Stomach (tissue), 19 donors: ENCODE measurements at places on chromosomes 4 and X. TPM values are rescaled to one million over a fixed set of nuclear protein-coding genes. Genes with fewer than 3 reads are reported as not detected.

Gene CCDC160
- total RNA-seq, result not detected

Gene LPAR4
- total RNA-seq, result 5.9 TPM

DNA sequence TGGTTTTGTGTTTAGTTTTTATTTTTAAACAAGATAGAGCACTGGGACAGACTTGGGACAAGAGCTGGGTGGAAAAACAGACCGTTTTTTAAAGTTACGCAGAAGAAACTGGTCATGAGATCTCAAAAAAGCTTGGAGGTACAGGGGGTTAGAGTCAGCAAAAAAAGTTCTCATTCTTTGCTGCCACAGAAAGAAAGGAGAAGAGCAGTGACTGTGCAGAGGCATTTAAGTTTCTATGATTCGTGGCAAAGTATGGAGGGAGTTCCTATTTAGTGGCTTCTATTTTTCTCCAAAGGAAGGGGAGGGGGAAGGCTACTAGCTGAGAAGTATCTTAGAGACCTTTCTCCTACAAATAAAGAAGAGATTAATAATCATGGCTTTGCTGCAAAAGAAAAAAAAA, 68.3 kb downstream of the MANBA start:
- no peak for DNase-seq
- H3K27ac ChIP-seq, result no peak overlapping the region
- H3K36me3 ChIP-seq, result peaks cover 35% of the 10 kb centered on the region

Gene STK32B
- 4.3 TPM for total RNA-seq

- no peak for DNase-seq
- H3K36me3 ChIP-seq, result peaks cover 70% of the 10 kb centered on the region
- no peaks in the 10 kb centered on the region for H3K4me1 ChIP-seq
- no peak overlapping the region for H3K4me3 ChIP-seq
- no peaks in the 10 kb centered on the region for H3K27me3 ChIP-seq
Observed at GRCh38 chr4:39883646-39884045, 94.1 kb downstream of the PDS5A start.

DNA sequence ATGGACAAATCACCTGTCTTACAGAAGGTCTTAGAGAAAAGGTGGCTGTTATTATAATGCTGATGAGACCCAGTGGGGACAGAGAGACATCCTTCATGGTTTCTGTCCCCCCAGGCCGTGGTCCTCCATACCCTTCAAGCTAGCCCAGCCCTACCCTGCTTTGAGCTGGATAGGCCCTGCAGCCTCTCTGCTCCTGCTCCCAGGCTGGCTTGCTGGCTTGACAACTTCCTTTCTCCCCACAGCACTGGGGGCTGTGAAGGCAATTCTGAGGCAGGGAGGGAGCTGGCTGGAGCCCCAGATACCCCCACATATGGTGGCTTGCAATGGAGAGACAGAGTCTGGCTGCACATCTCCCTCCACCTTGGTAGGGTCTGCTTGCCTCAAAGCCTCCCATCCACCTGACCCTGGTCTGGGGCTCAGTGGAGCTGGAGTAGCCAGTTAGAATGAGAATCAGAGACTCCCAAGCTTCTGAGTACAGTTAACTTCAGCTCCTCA, 118.2 kb downstream of the PJA1 start:
- H3K4me3 ChIP-seq, result no peak overlapping the region
- H3K4me1 ChIP-seq, result no peaks in the 10 kb centered on the region
- H3K27ac ChIP-seq, result no peak overlapping the region
- no peaks in the 10 kb centered on the region for H3K36me3 ChIP-seq

Gene DCLK2
- 3.6 TPM for total RNA-seq

Gene FAM236C
- total RNA-seq, result not detected

DNA sequence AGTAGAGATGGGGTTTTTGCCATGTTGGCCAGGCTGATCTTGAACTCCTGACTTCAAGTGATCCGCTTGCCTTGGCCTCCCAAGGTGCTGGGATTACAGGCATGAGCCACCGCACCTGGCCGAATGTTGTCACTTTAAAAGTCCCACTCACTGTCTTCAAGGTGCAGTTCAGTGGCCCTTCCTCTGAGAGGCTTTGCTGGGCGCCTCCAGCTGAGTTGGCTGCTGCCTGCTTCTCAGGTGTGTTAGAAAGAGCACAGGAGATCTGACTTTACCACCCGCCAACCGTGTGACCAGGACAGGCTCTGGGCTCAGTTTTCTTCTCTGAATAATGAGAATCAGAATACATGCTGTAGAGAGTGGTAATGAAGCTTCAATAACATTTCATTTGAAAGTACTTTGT, 207.4 kb downstream of the CEP135 start:
- no peaks in the 10 kb centered on the region for H3K36me3 ChIP-seq
- no peak overlapping the region for H3K4me3 ChIP-seq
- no peak for DNase-seq
- no peaks in the 10 kb centered on the region for H3K27me3 ChIP-seq

- DNase-seq, result no peak
- no peaks in the 10 kb centered on the region for H3K36me3 ChIP-seq
- no peak overlapping the region for H3K4me3 ChIP-seq
- no peaks in the 10 kb centered on the region for H3K27me3 ChIP-seq
- H3K27ac ChIP-seq, result no peak overlapping the region
Observed at GRCh38 chr4:90122355-90122748, 4.8 kb upstream of the CCSER1 start.

DNA sequence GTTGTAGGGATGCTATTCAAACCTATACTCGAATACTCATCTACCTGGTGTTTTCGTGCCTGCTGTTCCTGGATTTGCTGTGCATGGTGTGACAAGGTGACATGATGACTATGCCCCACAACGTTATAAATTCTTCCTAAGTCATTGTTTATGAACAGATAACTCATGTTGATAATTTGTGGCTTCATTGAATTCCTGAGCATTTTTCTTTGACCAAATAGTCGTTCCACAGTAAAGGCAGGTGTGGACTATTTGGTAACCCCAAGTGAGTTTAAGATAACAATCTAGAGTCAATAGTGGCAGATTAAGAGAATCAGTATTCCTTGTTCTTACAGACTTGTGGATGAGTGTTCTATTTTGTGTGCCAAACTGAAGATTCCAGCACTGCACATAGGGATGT, 59.9 kb downstream of the SNX25 start:
- no peaks in the 10 kb centered on the region for H3K4me1 ChIP-seq
- H3K27me3 ChIP-seq, result no peaks in the 10 kb centered on the region
- H3K27ac ChIP-seq, result no peak overlapping the region
- DNase-seq, result no peak

Gene ZNF157
- not detected for total RNA-seq

Gene INPP4B
- total RNA-seq, result 40.2 TPM

- no peaks in the 10 kb centered on the region for H3K36me3 ChIP-seq
- H3K27ac ChIP-seq, result no peak overlapping the region
- DNase-seq, result no peak
- H3K27me3 ChIP-seq, result no peaks in the 10 kb centered on the region
Observed at GRCh38 chr4:75867130-75867529, 35.1 kb downstream of the PPEF2 start.

- H3K4me1 ChIP-seq, result peaks cover 10% of the 10 kb centered on the region
- H3K4me3 ChIP-seq, result no peak overlapping the region
- peak; percentile 4 for DNase-seq
- H3K36me3 ChIP-seq, result no peaks in the 10 kb centered on the region
Observed at GRCh38 chr4:124904723-124905388, 192.3 kb upstream of the ANKRD50 start.

DNA sequence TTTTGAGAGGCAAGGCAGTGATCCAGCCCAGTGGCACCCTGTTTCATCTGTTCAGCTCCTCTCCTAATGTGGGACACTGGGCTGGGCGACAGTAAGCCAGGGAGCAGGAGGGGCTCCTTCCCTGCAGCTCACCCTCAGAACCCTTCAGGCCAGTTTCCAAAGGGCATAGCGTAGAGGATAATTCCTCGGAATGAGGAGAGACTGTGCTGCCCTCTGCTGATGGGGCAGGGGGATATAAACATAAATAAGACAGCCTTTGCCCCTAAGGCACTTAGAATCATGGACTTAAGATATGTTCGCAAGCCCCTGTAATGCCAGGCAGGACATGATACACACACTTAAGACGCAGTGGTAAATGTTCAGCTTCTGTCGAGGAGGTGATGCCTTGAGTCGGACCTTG, 27.9 kb upstream of the ZNF185 start:
- no peaks in the 10 kb centered on the region for H3K27me3 ChIP-seq
- H3K4me1 ChIP-seq, result no peaks in the 10 kb centered on the region
- no peak overlapping the region for H3K4me3 ChIP-seq
- DNase-seq, result no peak
- no peak overlapping the region for H3K27ac ChIP-seq
- H3K36me3 ChIP-seq, result peaks cover 58% of the 10 kb centered on the region

DNA sequence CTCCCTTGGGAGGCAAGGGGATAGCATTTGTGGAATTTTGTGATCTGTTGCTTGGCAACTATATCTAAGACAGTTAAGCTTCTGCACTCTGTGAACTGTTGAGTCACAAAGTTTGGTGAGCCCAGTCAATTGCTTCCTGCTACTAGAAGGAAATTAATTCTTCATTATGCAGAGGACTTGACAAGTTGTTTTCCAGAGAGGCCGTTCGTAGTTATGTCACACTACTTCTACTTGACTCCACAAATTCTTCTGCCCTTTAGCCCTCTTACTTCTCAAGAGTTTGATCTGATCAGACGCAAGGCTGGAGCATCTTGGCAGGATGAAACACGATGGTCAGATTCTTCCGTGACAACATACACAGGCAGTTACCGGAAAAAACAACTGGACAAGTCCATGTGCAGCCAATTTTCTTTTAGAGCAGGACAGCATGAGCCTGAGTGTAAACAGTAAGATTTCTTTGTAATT, at the start of gene C4orf51:
Gene C4orf51 (plus strand): TSS at position 156 of the 465 bp plus-strand sequence. CDS start 58 bp downstream, at position 214.
- DNase-seq, result no peak
- H3K36me3 ChIP-seq, result no peaks in the 10 kb centered on the region
- peaks cover 17% of the 10 kb centered on the region for H3K4me1 ChIP-seq

DNA sequence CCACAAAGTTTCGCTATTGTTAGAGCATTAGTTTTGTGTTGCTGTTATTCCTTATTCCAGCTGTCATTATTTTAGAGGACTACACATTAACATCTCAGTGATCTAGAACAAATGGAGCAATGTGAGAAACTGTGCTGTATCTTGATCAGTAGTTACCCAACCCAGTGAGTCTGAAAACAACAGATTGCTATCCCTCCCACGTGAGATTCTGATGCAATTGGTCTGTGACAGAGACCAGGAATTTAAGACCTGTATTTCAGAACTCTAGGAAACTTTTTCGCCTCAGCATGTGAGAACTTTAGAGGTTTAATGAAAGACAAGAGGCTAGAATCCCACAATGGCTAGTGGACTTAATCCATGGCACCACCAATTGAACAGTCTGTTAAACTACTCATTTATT, 35.7 kb upstream of the CDS1 start:
- DNase-seq, result no peak
- H3K36me3 ChIP-seq, result no peaks in the 10 kb centered on the region
- H3K27ac ChIP-seq, result no peak overlapping the region
- no peaks in the 10 kb centered on the region for H3K27me3 ChIP-seq

DNA sequence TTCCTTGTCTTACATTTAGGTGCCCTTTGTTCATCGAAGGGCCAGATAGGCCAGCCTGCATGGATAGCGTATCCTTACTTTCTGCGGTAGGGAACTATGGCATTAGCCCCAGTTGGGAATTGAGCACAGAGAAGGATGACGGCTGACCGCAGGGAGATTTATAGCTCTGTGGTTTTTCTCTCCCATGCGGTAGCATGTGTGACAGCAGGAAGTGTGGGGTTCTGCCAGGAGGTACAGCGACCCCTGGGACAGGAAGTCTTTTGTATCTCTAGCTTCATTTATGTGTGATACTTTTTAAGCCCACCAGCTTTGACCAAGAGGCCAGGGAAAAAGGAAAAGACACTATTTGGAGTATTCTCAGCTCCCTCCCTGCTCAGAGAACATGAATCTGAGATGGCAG, 33.1 kb downstream of the GAB3 start:
- no peaks in the 10 kb centered on the region for H3K27me3 ChIP-seq
- no peak overlapping the region for H3K27ac ChIP-seq
- H3K4me3 ChIP-seq, result no peak overlapping the region
- DNase-seq, result peak; percentile 47

DNA sequence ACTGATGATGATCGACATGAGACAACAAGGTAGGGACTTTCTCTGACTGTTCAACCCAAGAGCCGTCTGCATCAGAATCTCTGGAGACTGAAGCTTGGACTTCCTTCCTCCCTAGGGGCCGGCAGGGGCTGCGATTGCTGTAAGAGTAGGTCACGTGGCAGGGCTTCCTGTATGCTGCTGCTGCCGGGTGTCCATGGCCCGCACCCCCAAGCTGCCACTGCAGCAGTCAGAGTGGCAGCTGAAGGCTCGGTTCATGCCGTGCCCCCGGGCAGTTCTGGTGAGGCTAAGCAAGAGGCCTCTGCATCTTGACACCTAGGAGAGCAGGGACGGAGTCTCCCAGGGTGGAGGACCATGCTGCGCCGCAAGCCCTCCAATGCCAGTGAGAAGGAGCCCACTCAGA, at the start of gene SASH3:
Gene SASH3 (plus strand): TSS at position 203 of the 400 bp plus-strand sequence. CDS start 149 bp downstream, at position 352.
- no peaks in the 10 kb centered on the region for H3K4me1 ChIP-seq
- peak within 1 kb of the TSS; percentile 35 for H3K4me3 ChIP-seq
- peak; percentile 48 for DNase-seq
- H3K27me3 ChIP-seq, result no peaks in the 10 kb centered on the region

GRCh38 chr4:25800245-25800644, 62.5 kb downstream of the SEL1L3 start:
- peaks cover 74% of the 10 kb centered on the region for H3K36me3 ChIP-seq
- H3K4me3 ChIP-seq, result no peak overlapping the region
- no peak overlapping the region for H3K27ac ChIP-seq
- no peaks in the 10 kb centered on the region for H3K4me1 ChIP-seq
- no peaks in the 10 kb centered on the region for H3K27me3 ChIP-seq
- DNase-seq, result no peak

Gene TCP11X2
- total RNA-seq, result not detected

- peak overlapping the region; percentile 48 for H3K27ac ChIP-seq
- H3K4me3 ChIP-seq, result no peak overlapping the region
- H3K4me1 ChIP-seq, result peaks cover 12% of the 10 kb centered on the region
- no peaks in the 10 kb centered on the region for H3K36me3 ChIP-seq
- H3K27me3 ChIP-seq, result no peaks in the 10 kb centered on the region
Observed at GRCh38 chr4:123784626-123785025, 388.0 kb downstream of the SPRY1 start.

DNA sequence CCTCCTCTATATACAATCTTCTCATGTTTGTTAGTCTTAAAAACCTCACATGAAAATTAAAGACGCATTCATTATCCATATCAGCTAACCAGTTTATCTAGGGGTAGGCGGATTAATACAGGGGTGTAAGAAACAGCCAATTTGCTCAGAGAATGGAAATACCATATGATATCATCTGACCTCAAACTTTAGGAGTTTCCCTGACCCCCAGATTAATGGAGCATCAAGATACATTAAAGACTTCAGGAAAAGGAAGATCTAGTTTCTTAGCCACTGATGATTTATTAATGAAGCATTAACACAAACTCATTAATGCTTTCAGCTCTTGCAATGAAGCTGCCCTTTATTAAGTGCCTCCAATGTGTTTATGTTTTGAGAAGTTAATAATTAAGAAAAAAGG, 67.5 kb downstream of the CAMK2D start:
- no peaks in the 10 kb centered on the region for H3K36me3 ChIP-seq
- no peaks in the 10 kb centered on the region for H3K27me3 ChIP-seq
- H3K4me1 ChIP-seq, result peaks cover 7% of the 10 kb centered on the region

DNA sequence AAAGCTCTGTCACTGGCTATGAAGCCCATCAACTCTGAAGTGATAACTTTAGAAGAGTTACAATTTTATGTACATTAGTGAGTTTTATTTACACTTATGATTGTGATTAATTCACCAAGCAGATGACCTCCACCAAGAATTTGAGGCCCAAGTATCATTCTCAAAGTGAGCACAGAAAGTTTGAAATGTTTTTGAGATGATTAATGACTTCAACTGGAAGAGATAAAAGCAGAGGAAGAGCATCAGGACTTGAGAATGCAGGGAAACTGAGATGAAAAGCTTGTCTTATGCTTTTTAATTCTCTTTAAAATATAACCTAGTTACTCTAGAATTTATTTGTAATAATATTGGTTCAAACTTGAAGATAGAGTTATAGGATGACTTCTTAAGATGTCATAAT, 112.8 kb upstream of the H2AZ1 start:
- H3K27me3 ChIP-seq, result no peaks in the 10 kb centered on the region
- H3K4me1 ChIP-seq, result no peaks in the 10 kb centered on the region
- H3K4me3 ChIP-seq, result no peak overlapping the region
- no peaks in the 10 kb centered on the region for H3K36me3 ChIP-seq
